Muscle of arm (tissue), 14 donors: ENCODE measurements at places on chromosomes 4 and X. TPM values are rescaled to one million over a fixed set of nuclear protein-coding genes. Genes with fewer than 3 reads are reported as not detected.

XAGE2 gene
- 4.3 TPM for polyA plus RNA-seq

GRCh38 chr4:77473509-77473908, 132.1 kb upstream of the CXCL13 start:
- no peak for DNase-seq

DNA sequence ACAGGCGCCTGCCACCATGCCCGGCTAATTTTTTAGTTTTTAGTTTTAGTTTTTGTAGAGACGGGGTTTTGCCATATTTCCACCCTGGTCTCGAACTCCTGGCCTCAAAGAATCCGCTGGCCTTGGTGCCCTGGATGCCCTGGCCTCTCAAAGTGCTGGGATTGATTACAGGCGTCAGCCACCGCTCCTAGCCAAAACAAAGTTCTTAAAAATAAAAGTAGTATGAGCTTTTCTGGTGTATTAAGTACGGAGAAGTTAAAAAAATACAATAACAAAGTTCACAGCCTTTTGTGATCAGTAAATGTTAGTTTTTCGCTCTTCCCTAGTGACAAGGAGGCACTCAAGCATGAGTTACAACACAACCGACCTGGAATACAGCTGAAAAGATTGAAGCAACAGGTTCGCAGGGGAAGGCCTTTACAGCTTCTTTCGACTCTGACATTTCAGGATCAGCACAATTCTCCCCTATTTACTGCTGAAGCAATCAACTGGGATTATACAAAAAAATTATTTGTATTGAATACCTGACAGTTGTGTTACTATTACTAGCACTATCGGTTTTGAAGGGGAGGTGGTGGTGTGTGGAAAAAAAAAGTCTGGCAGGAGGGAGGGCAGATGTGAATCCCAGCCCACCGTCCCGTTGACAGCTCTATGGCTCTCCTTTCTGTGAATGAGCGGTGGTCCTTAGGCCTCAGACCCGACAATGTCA, 893 bp upstream of the METAP1 start:
- no peak for DNase-seq

- no peak for DNase-seq
These were observed 117.9 kb upstream of the VEGFC start for GRCh38 chr4:176910646-176911045.

TMSB15B gene
- polyA plus RNA-seq = 6.0 TPM

DNA sequence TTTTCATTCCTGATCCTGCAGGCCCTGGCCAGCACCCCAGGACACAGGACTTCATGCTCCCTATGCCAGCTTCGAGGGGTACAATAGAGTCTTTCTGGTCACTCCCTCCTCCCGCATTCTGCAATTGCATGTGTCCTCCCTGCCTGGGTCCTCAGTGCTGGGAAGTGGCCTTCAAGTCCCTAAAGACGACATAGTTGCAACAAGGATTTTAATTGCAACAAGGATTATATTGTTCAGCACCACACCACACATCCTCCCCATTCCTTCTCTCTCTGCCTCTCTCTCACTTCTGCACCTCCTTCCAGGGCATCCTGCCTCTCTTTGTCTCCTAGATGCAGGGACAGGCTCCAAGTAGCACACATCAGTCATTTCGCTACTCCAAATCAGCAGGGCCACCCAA, 25.5 kb downstream of the SCD5 start:
- DNase-seq = no peak

GAGE12H gene
- not detected for polyA plus RNA-seq

DNA sequence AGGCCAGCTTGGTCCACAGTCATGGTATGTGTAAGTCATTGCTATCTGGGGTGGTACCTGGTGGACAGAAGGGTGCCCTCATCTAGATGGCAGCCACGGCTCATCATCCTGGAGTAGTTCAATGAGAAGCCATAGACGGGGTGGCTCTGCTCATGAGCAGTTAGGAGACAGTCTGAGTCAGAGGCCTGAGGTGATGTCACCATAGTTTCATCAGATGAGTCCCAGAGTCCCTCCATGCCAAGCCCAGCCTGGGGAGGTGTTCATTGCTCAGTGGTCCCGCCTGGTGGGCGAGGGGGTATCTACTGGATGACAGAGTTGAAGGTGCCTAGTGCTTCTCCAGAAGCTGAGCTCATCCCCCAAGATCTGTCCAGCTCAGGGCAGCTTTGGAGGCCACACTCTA, 49.8 kb downstream of the DLG3 start:
- no peak for DNase-seq

GRCh38 chr4:1261107-1261928, 12.4 kb upstream of the CTBP1 start:
- no peak for DNase-seq

DNA sequence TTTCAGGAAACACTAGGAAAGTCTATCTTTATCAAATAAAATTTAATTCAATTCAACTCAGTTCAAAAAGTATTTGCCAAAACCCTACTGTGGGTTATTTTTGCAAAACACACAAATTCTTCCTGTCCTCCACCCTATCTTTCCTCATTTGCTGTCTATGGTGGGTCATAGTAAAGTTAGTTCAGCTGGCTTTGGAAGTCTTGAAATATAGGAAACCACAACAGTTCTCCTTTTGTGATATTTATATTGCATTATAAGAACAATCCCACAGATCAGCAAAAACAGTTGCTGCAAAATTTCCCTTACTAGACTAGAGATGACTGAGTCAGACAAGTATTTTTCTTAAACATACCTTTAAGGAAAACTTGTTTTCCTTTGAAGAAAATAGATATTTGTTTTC, 22.2 kb downstream of the CYBB start:
- DNase-seq = no peak
